ENCODE measurements at places on chromosomes 1 and 21.

- DNase-seq, result no peak
These were observed 26.5 kb downstream of the CXADR start for GRCh38 chr21:17539323-17539722.

- no peak for DNase-seq
These were observed 75.3 kb upstream of the LYST start for GRCh38 chr1:235941876-235942624.

GRCh38 chr1:157784801-157785200, 7.9 kb upstream of the FCRL2 start:
- no peak for DNase-seq

GRCh38 chr21:41760411-41760810, 6.4 kb downstream of the RIPK4 start:
- no peak for DNase-seq

- DNase-seq, result no peak
These were observed 9.3 kb downstream of the EPS15 start for GRCh38 chr1:51509773-51510172.

DNA sequence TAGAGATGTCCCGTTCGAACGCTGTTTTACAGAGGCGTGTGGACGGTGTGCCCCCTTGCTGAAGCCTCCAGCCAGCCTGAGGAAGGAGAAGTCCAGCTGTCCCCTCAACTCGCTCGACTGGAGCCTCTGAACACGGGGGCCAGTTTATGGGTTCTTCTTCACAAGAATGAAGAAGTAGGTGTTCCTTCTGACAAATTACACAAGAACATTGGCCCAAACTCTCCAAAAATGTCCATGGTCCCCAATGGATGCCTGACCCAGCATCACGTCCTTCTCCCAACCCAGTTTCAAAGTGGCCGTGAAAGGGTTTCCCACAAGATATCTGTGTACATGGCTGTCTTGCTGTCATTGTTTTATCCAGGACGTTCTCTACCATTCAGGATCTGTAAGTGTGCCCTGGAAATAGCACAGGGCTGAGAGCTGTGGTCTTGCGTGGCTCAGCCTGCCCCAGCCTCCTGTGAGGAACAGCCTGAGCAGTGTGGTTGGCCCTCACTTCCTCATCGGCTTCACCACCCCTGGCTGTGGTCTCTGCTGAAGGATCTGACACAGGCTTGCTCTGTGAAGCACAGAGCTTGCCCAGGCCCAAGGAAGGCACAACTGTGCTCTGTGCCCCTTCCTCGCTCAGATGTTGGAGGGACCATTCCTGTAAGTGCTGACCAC, 1.0 kb upstream of the S100B start:
- DNase-seq, result no peak

GRCh38 chr1:210635108-210635507, 306.4 kb downstream of the HHAT start:
- DNase-seq, result no peak

GRCh38 chr1:36934061-36934460, 100.3 kb downstream of the GRIK3 start:
- DNase-seq, result peak; percentile 55

DNA sequence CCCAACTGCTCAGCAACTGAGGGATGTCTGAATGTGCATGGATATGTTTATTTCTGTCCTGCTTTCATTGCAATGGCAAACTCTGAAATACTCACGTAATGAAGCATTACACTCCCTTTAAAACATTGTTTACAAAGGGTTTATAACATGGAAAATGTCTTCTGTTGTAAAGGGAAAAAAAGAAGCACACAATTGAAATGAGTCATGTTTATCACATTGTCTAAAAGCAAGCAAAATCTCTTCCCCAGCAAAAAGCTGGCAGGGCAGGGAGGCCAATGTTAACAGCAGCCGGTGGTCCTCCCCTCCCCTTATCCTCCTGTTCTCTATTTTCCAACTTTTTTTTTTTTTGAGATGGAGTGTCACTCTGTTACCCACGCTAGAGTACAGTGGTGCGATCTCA, 3.9 kb upstream of the EFNA1 start:
- DNase-seq, result no peak

GRCh38 chr1:154158307-154159125, 3.6 kb upstream of the NUP210L start:
- no peak for DNase-seq

DNA sequence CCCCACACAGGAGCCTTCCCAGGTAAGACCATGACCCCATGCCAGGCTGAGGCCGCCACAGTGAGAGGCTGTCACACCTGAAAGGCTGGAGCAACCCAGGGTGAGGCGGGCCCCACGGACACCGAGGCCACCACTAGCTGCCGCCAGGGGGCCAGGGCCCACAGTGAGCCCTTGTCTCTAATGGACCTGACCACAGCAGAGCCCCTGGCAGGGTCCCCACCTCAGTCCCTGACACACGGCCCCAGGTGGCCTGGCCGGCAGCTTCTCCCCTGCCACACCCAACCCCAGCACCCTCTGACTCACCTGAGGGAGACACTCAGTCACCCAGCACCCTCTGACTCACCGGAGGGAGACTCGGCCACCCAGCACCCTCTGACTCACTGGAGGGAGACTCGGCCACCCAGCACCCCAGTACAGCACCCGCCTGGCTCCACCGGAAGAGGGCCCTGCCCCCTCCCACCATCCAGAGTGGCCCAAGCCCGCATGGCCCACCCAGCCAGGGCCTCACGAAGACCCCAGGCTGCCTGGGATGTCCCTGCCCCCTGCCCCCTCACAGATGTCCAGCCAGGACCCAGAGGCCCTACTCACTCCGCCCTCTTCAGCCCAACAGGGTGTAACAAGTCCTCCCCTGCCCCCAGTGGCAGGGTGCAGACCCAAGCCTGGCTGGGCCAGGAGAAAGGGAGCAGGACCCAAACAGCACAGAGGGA, 4.4 kb downstream of the DVL1 start:
- DNase-seq, result no peak

GRCh38 chr1:27831568-27832410, 1.2 kb downstream of the PPP1R8 start:
- DNase-seq, result no peak

GRCh38 chr1:208223136-208223535, 21.0 kb downstream of the PLXNA2 start:
- no peak for DNase-seq

- no peak for DNase-seq
These were observed 5.0 kb upstream of the KCNJ9 start for GRCh38 chr1:160076295-160076694.

DNA sequence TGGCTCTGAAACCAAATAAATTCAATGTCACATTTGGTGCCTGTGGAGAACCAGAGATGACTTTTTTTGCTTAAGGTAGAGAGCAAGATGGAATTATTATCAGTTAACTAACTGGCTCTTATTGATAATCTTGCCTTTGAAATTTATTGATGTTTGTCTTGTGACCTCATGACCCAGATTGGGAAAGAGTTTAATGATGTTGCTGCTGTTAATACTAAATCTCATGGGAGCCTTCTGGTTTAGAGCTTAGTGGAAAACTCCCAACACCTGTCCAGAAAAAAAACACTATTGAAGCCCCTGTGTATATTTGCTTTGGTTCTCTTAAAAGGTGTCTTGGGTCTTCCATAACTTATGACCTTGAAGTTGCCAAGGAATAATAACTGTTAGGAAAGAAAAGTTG, 9.9 kb downstream of the CHTOP start:
- no peak for DNase-seq

DNA sequence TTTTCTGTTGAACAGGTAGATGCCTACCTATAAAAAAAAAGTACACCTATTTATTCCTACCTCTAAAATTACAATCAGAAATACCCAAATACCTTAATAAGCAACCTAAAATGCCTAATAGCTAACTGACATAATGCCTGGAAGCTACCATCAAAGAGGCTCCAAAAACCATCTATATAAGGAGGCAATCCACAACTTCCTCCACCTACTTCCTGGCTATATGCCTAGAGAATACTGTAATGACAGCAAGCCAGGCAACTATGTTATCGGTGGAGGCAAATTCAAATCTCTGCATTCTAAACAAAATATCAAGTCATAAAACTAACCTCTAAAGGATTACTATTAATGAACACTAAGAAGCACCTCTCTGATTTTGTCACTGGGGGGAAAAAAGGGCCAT, 10.1 kb downstream of the ZNF644 start:
- DNase-seq, result no peak

DNA sequence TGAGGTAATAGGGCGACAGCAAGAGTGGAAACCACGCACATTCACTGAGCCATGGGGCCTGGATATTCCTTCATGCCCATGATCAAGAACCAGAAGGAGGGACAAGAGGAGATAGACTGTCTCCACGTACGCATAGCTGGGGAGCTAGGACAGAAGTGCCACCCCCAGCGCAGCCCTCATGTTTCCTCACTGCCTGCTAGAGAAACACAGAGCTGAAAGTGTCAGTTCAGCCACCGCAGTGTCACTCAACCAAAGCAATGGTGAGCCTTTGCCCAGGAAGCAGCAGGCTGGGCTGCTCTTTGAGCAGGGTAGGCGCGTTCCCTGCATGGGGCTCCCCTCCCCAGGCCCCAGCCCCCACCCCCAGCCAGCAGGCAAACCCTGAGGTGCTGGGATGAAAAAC, 68.5 kb downstream of the STUM start:
- no peak for DNase-seq

GRCh38 chr1:109531826-109532364, 7.8 kb upstream of the GPR61 start:
- DNase-seq, result no peak

DNA sequence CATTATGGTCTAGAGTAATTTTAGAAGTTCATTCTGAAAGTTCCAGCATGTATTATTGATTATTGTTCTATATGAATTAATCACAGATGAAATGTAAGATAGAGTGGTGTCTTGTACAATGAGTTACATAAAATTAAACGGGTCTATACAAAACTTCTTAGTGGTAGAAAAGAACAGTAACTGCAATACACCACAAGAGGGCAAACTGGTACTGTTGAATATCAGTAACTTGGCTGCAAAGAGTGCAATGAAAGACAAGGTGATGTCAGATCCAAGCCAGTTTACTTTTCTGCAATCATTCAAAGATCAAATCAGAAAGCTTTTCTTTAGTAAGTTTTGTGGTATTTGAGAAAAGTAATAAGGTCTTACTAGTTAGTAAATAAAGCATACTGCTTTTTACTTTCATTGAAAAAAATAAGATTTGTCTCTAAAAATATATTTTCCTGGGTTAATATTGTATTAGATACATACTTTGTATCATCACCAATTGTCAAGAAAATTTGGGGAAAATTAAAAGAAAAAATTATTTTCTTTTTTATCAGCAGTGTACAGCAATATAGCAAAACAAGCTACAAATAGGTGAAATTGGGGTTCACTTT, 66.4 kb upstream of the BTG3 start:
- peak; percentile 79 for DNase-seq

DNA sequence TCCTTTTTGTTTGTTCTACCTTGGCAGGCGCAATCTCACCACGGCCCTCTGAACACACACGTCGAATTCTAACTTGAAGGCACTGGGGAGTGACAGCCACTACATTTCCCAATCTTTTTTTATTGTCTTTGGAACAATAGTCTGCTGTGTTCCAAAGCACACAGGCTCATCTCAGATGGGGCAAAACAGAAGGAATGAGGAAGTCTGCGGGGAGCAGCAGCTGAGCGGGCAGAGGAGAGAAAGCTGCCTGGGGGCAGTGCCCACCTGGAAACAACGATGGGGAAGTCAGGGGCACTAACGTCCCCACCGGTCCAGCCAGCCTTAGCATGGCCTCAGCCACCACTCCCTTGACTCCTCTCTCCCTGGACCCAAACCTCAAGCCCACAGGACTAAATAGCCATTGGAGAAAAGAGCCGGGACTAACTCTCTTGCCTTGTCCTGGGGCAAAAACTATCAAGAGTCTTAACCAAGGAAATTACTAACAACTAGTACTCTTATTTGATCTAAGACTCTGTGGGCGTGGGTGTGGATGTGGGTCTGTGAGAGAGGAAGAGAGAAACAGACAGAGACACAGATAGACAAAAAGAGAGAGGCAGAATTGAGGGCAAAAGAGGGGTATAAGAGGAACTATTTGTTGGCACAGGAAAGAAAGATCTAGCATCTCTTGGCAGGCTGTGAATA, 34.2 kb downstream of the SYF2 start:
- DNase-seq, result no peak

DNA sequence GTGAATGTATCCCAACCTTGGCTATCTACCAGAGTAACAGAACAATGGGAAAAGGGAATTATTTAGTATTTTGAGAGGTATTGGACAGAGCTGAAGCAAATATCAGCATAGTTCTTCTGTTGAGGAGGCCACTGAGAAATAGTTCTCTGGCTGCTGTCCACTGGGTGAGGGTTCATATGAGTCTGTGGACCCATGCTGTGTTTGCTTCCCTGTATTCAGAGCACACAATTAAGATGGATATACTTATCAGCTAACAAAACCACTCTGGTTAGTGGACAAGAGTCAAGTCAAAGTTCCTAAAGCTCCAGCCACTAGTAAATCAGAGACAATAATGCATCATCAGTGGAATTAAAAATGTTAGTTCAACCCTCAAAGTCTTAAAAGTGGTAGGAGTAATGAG, 66.1 kb downstream of the RGS18 start:
- DNase-seq, result no peak

DNA sequence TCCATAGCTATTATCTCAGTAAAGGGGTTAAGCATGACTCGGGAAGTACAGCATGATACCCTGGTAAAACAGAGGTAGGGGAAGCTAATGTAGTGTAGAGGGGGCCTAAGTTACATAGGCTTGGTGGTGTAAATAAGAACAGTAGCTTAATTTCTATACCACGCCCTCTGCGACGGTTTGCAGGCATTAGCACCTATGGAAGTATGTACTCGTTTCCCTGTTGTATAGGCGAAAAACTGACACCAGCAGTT, 470 bp upstream of the NAXE start:
- DNase-seq, result no peak

- DNase-seq, result peak; percentile 68
These were observed 140.2 kb upstream of the FGGY start for GRCh38 chr1:59156526-59157199.

GRCh38 chr1:62530516-62531154, 66.7 kb upstream of the ANGPTL3 start:
- DNase-seq, result no peak

DNA sequence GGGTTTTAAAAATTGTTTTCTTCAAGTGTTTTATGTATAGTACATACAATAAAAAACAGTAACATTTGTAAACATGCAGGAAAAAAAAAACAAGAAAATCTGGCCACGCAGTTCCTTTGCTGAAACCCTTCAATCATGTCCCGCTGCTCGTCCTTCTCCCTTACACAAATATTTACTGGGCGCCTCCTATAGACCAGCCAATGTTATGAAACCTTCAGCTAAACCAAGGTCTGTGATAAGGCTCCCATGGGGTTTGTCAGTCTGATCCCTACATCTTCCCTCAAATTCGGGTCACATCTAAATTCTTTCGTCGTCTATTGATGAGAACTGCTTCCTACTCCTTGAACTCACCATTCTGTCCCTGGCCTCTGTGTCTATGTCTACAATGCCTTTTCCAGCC, 583.9 kb downstream of the SMYD3 start:
- DNase-seq, result no peak

- DNase-seq, result peak; percentile 43
These were observed 28.7 kb upstream of the HMGN1 start for GRCh38 chr21:39377444-39378050.

DNA sequence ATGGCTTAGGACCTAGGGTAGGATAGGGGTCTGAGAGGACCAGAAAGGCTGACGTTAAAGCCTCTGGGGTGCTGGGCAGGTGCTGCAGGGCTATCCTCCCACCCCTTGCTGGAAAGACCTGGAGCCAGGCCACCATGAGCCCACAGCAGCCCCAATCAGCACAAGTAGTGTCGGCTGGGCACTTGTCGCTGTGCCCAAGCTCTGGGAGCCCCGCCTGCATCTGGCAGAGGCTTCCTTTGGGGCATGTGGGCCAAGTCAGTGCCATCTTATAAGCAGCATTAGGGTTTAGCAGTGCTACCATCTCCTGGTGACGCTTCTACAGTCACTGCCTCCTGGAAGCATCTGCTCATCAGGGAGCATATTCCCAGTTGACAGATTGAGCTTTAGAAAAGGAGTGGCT, 31.3 kb downstream of the MAN1C1 start:
- no peak for DNase-seq
